Activated T-cell treated with anti-CD3 and anti-CD28 coated beads, Interleukin-2, amount 50 U/mL, for 72 hours (primary cell): ENCODE measurements at places on chromosomes 6 and 20. TPM values are rescaled to one million over a fixed set of nuclear protein-coding genes. Genes with fewer than 3 reads are reported as not detected.

GTF2H4 gene
- total RNA-seq = 46.9 TPM

OR2J2 gene
- total RNA-seq = not detected

GRCh38 chr6:46605091-46605797 lies 47.4 kb downstream of the CYP39A1 start:
- no peak overlapping the region for H3K27ac ChIP-seq
- H3K36me3 ChIP-seq = no peaks in the 10 kb centered on the region
- H3K4me1 ChIP-seq = no peaks in the 10 kb centered on the region
- peaks cover 33% of the 10 kb centered on the region for H3K27me3 ChIP-seq
- H3K4me3 ChIP-seq = no peak overlapping the region

DNA sequence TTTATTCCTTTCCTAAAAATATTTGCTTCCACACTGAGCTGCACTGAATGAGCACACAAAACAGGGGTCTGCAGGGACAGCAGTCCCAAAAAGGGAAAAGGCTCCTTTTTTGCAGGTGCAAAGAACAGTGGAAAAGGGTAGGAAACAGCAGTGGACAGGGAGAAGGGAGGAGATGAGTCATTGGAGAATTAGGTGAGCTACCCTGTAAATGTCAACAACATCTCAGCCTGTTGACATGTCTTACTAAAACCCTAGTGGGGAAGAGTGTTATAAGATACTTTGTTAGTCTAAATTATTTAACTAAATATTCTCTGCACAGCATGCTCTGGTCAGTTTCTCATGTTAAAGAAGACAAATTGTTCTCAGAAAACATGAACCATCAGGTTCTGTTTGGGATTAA lies 151.5 kb upstream of the FBXL4 start:
- H3K36me3 ChIP-seq = no peaks in the 10 kb centered on the region
- H3K4me3 ChIP-seq = no peak overlapping the region
- peaks cover 34% of the 10 kb centered on the region for H3K27me3 ChIP-seq
- H3K4me1 ChIP-seq = no peaks in the 10 kb centered on the region
- H3K27ac ChIP-seq = no peak overlapping the region

DNA sequence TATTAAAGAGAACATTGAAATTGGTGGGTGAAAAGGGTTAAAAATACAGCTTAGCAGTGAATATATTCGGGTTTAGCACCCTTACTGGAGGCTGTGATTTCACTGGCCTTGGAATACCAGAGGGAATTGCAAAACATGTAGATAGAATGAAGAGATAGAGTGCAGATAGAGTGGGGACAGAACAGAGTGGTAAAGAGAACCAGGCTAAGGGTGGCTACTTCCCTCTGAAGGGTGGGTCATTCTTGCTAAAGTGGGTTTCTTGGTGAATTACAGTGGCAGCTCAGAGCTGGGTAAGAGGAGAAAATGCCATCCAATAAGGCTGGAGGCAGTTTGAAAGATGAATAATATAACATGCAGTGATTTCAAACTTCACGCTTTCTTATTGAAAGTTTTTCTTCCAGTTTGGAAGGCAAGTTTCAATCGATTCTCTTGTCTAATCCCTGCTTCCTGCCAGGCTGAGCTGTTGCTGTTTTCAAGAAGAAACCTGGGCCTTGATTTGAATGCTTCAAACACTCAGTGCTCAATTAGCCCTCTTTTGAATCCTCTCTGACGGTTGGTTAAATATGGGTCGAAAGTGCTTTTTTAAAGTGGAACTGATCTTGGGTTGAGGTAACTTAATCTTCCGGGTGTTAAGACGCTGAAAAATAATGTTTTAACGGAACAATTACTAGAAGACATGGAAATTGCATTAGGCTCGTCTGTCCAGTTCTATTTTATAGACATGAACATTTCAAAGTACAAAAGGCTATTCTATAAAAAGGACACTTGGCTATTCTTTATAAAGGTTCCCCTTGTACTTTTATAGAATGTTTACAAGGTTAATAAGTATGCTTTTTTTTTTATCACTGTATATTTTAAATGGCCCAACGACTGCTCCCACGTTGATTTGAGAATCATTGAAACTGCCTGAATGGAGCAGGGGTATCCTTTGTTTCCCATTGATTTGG lies 203.3 kb downstream of the BCAS1 start:
- no peaks in the 10 kb centered on the region for H3K36me3 ChIP-seq
- no peaks in the 10 kb centered on the region for H3K27me3 ChIP-seq
- H3K27ac ChIP-seq = peak overlapping the region; percentile 88
- no peak for DNase-seq
- peak overlapping the region; percentile 91 for H3K4me3 ChIP-seq

DNA sequence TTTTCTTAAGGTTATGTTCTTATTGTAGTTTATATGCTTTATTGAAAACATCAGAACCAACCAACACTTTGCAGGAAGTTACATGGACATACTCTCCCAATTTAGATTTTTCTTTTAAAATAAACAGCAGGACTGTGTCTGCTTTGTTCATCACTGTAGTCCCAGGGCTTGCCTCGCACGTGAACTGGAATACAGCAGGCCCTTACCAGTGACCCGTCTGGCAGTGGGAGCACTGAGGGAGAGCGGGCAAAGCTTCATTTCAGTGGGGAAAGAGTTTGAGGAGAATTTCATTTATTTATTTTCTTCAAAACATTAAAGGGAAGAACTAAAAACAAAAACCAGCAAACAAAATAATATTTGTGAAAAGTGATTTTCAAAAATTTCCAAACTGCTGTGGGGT lies 230.8 kb downstream of the PAX1 start:
- no peaks in the 10 kb centered on the region for H3K36me3 ChIP-seq
- H3K4me1 ChIP-seq = no peaks in the 10 kb centered on the region
- no peaks in the 10 kb centered on the region for H3K27me3 ChIP-seq
- H3K4me3 ChIP-seq = no peak overlapping the region

GRCh38 chr6:144150710-144151657 lies 667 bp downstream of the STX11 start:
- peak; percentile 69 for DNase-seq
- no peaks in the 10 kb centered on the region for H3K27me3 ChIP-seq
- peaks cover 64% of the 10 kb centered on the region for H3K4me1 ChIP-seq
- H3K36me3 ChIP-seq = peaks cover 15% of the 10 kb centered on the region

DNA sequence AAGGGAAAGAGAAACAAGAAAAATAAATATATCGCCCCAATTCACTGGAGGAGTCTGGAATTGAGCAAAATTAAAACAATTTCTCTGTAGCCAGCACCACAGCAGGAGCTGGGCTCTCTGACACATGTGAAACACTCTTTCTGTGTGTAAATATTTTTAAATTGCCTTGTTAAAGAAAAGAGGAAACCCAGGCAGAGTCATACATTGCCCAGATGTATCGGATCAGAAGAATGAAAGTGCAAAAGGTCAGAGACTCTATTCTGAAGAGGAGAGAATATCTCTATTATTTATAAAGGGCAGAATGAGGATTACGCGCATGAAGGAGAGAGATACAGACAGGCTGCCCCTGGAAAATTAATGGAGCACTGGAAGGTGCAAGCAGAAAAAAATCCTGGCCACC lies 127.0 kb upstream of the MAN1A1 start:
- H3K4me3 ChIP-seq = no peak overlapping the region
- no peak overlapping the region for H3K27ac ChIP-seq
- no peaks in the 10 kb centered on the region for H3K4me1 ChIP-seq
- no peaks in the 10 kb centered on the region for H3K36me3 ChIP-seq
- H3K27me3 ChIP-seq = no peaks in the 10 kb centered on the region
- DNase-seq = no peak
